ENCODE measurements at places on chromosomes 12 and 14.

DNA sequence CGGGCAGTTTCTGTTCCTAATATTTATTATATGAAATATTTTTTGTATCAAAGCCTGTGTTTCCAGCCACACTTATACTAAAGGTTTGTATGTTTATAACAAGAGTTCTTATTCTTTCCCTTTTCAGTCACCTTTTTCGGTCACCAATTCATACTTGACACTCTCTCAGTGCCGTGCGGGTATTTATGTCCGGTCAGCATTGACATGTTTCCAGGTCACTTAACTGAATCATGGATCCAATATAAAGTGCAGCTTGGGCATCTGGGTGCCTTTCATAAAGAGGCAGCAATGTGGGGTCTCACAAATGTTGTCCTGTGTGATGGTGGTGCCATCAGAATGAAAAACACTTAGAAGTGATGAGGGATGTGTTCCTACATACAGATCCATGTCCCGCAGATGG lies 141.3 kb downstream of the ERC1 start:
- no peak for DNase-seq

- DNase-seq, result no peak
Measured at GRCh38 chr12:3341594-3341993, 149.4 kb upstream of the PRMT8 start.

DNA sequence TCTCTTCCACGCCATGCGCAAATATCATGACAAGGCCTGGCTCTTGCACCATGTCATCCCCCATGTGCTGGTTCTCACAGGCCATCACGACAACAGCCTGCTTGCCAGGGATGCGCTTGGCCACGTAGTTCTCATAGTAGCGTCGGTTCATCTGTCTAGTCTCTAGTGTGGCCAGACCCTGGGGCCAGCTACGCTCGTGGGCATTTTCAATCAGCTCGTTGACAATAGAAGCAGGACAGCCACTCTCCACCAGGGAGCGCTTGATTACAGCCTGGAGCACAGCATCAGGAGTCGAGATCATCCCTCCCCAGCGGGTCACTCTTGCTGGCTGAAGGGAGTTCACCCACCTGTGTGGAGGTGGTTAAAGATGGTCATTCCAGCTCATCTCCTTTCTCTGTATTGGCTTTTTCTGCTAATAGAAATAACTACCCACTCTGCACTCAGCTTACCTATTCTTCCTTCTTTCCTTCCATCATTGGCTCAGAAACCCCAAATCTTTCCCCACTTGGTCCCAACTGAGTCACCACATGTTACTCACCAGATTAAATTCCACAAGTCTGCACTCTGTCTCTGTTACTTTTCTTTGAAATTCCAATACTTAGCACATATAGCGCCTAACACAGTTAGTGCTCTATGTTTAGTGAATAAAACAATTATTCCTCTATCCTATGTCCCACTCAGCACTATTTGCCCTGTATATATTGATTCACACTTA lies 15.1 kb downstream of the RNF41 start:
- DNase-seq, result peak; percentile 52

- DNase-seq, result peak; percentile 52
Measured at GRCh38 chr12:110689281-110690126, 589 bp upstream of the HVCN1 start.

DNA sequence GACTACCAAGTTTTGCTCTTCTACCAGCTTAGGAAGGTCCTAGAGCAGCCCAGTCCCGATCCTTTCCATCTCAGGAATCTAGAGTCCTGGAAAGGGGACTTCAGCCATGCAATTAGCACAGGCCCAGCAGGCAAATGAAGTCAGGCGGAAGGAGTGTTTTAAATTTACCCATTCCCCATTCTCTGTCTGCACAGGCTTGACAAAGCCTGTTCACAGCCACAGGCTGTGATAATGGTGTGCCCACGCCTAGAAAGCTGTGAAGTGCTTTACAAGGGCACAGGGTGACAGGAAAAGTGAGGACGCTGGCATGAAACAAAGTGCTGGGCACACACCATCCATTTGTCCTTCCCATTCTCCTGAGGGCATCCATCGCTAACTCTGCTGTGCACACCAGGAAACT lies 79.0 kb downstream of the PITPNM2 start:
- no peak for DNase-seq

Measured in neural crest cell (in vitro differentiated cells).